ENCODE measurements at places on chromosomes 1 and 21.

DNA sequence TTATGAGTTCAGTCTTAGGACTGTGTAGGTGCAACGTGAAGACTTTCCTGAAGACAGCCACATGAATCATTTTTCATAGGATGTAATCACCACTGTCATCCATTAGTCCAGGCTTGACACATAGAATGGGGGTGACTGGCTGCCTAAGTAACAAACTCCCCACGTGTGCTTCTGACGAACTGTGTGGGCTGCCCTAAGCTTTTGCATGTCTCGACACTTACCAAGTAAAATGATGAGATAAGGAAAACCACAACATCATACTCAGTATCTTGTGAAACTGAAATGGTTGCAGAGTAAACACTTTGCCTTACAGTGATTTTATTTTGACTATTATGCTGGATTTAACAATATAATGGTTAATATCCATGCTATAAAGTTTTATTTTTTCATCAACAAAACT, 19.5 kb downstream of the ERG start:
- no peak for DNase-seq

GRCh38 chr1:230820568-230820967, 47.8 kb downstream of the C1orf198 start:
- no peak for DNase-seq

DNA sequence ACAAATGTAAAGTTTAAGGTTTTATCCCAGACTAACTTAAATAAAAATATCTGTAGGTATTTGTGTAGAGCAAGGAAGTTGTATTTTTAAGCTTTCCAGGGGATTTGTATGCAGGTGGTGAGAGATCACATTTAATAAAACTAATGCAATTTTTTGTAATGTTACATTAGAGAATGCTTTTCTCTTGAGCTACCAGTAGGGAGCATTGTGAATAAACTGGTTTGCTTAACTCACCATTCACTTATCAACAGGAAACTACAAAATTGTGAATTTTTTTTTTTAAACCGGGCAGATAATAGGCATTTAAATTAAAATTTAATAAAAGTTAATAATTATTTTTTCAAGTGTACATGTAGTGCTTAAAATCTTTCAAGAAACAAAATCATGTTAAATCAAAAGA, 78.6 kb downstream of the IVNS1ABP start:
- DNase-seq = peak; percentile 20

GRCh38 chr1:168504064-168504837, 39.5 kb downstream of the XCL2 start:
- DNase-seq = no peak

- peak; percentile 44 for DNase-seq
Measured at GRCh38 chr1:111030590-111030989, 66.9 kb upstream of the LRIF1 start.

GRCh38 chr1:35122311-35122710, 43.1 kb downstream of the ZMYM1 start:
- DNase-seq = no peak

- DNase-seq = no peak
Measured at GRCh38 chr1:214991691-214992315, 90.7 kb upstream of the KCNK2 start.

GRCh38 chr1:101312147-101312546, 75.3 kb downstream of the S1PR1 start:
- DNase-seq = no peak

GRCh38 chr1:6971048-6971447, 185.8 kb downstream of the CAMTA1 start:
- DNase-seq = no peak

GRCh38 chr1:94237291-94238226, at the start of gene ARHGAP29:
Gene ARHGAP29, minus strand, starts transcription at chr1:94237584. Its CDS starts 5,973 bp downstream, at chr1:94231611.
- DNase-seq = peak; percentile 78

DNA sequence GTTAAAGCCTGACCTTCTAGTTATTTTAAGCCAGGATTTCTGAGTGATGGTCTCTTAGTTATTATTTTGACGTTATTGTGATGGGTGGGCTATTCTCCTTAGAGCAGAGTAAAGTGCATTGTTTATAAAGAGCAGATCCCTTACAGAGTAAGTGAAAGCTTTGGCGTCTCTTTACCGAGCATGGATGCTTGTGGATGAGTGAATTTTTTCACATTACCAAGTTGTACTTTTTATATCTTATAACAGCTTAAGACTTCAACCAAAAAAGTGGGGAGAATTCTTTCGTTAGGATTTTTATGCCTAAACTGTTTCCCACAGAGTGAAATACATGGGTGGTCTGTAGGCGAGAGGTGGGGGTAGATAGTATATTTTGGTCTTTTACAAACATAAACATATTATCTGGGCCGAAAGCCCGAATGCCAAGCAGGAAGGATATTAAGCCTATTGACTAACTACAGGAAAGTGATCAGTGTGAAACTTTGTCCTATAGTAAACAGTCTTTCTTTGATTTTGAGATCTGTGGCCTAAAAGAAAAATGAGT, 279.1 kb upstream of the C1orf105 start:
- no peak for DNase-seq

GRCh38 chr1:171210355-171210754, 25.3 kb downstream of the FMO2 start:
- DNase-seq = no peak

DNA sequence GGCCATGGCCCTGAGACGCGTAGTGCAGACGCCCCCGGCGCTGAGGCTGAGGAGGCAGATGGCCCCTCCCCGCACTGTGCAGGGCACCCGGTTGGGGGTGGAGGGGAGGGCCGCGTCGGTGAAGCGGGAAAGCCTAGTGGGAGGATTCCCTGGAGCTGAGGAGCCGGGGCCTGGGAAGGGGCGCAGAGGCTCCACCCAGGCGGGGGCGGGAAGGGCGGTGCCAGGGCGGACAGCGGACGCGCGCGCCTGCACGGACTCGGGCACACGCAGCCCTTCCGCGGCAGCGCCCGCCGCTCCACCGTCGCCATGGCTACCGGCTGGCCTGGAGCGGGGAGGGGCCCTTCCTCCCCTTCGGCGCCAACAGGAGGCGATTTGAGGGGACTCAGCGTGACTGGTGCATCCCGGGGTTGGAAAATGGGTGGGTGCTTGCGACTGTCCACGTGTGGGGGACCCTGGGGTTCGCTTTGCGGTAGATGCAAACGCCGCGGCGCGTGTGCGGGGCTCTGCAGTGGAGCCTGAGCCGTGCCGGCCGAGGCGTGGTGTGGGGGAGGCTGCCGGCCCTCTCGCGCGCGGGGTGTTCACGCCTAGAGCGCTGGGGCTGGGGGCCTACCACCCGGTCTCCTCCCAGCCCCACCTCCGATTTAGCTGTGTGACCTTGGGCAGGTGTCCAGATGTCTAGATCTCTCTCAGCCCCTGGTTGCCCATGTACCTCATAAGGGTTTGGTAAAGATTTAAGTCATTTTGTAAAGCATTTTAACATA, 35.1 kb downstream of the PTPRF start:
- DNase-seq = peak; percentile 69

DNA sequence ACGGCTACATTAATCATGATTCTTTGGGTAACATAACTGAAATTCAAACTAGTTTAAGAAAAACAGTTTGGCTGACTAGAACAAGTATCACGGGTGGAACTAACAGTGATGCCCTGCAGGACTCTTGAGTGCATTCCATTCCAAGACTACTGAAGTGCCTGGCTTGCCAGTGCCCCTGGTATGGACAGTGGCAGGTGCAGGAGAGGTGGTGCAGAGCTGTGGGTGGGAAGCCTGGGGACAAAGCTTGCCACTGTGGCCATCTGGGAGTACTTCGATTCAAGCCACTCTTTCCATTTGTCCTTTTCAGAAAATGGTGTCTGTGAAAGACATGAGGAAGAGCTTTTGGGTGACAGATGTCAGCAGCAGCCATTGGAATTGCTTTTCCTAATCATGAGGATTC, 166.5 kb downstream of the RRAGC start:
- no peak for DNase-seq

GRCh38 chr1:46171351-46171750, 3.5 kb upstream of the TSPAN1 start:
- no peak for DNase-seq

- DNase-seq = no peak
Measured at GRCh38 chr1:223338811-223339746, 24.9 kb downstream of the SUSD4 start.

DNA sequence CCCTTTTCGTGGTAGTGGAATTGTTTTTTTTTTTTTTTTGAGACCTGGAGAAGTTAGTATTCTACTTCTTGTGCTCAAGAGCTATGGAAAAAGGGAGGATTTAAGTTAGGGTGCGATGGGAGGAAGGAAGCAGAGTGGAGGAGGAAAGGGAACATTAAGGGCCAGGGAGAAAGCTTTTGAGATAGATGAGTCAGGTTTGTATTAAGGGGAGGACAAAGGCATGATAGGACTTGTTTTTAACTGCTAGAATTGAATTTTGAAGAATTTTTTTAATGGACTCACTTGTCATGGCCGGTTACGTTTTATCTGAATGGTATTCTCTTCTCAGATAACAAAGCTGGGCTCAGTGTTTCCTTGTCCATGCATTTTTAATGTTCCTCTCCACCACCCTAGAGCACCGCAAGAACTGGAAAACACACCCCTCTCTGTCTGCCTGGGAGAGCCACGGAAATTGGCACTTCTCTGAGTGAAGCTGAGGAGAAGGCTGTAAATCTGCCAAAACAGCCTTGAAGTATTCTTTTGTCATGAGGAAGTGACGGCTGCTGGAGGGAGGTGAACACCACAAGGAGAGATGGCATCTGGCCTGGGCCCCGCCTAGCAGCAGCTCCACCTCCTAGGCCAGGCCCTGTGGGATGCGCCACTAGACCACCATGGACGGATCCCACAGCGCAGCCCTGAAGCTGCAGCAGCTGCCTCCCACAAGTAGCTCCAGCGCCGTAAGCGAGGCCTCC, 3.5 kb downstream of the NIPAL3 start:
- DNase-seq = peak; percentile 83

DNA sequence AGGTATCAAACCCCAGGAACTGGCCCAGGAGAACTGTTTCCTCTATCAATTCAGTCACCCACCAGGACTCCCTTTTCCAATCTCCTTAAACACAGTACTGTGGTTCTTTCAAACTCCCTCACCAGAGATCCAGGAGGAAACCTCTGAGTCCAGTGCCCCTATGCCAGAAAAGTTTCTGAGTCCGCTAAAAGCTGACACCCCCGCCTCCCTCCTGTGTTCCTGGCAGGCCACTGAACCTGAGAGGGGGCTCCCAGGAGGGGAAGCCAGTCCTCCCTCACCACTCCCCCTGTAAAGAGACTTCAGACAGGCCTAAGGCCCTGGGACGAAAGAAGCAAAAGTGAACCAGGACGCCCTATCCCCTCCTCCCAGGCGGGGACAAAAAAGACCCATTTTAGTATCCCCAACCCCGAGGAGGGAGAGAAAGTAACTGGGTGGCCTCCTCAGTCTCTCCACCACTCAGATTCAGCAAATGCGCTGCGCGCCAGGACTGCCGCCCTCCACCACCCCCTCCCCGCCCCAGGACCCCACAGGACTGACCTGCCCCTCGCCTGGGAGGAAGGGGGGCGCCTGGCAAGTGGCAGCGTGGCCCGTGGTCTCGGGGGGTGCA, 624 bp downstream of the SLC41A1 start:
- DNase-seq = peak; percentile 22

Data from fibroblast of skin of back (primary cell).